ENCODE measurements at places on chromosomes 16 and 17. TPM values are rescaled to one million over a fixed set of nuclear protein-coding genes. Genes with fewer than 3 reads are reported as not detected.

GRCh38 chr17:77212081-77212832 lies 71.5 kb downstream of the SEC14L1 start:
- no peak for DNase-seq

DNA sequence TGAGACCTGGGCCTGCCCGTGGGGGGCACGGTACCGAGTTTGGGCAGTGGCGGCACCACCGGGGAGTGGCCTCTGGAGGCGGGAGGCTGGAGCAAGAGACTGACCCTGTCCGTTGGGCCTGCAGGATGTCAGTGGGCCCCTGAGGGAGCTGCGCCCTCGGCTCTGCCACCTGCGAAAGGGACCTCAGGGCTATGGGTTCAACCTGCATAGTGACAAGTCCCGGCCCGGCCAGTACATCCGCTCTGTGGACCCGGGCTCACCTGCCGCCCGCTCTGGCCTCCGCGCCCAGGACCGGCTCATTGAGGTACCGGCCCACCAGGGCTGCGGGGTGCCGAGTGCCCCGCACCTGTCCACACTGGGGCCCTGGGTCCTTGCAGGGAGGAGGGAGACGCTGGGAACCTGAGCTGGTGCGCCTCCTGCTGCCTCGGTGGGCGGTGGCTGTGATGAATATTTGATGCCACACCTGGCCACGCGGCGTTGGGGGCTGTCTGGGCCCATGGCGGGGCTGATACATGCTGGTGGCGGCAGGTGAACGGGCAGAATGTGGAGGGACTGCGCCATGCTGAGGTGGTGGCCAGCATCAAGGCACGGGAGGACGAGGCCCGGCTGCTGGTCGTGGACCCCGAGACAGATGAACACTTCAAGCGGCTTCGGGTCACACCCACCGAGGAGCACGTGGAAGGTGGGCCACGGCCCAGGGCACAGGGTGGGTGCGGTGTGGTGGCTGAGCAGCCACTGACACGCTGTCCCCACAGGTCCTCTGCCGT lies 9.7 kb downstream of the NHERF2 start:
- no peak for DNase-seq

- no peak for DNase-seq
These were observed 1.7 kb upstream of the USP43 start for GRCh38 chr17:9643611-9644010.

DNA sequence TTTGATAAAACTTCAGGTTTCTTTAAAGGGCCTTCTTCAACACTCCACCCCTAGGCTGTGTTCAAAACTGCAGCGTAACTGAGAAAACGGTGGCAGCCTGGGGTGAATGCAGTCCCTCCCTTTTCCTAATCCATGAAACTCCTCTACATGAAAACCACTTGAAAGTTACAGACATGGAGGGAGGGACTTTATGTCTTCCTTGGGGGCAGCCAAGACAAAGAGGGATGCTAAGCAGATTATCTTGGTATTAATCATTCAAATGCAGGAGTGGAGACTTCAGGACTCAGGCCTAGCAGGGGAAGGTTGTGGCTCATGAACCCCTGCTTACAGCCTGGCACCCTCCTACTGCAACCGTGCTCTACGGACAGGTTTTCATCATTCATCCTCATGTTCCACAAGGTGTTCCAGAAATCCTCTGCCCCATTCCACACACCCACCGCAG lies 46.8 kb downstream of the RNF112 start:
- DNase-seq: no peak

The LDHD gene
- 11.7 TPM for total RNA-seq

All from stomach (tissue), 19 donors.